Cortex of kidney (tissue), 1 donor: ENCODE measurements at places on chromosomes 16 and 17.

DNA sequence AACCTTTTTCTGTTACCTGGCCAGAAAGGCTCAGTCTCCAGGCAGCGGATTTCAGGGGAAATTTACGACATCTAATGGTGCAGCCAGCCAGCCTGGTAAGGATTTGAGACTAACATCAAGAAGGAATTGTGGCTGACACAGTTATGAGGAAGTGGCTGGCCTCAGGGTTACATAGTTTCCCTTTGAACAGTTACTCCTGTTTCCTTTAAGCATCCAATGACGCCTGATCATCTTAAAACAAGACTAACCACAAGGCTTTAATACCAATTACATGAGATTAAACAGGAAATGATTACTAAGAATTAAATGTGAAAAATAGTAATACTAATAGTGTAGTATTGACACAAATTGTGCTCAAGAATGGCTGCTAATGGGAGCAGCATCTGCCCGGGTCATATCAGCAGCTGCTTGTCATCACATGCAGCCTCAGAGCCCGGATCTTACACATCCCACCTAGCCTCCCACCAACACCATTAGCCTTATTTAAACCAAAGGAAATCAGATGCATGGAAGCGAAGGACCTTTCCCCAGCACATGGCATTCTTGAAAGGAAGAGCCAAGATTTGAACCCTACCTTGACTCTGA is 431.8 kb downstream of the PMP22 start:
- DNase-seq = no peak

- DNase-seq = no peak
These were observed 12.9 kb downstream of the CIITA start for GRCh38 chr16:10889855-10890254.

GRCh38 chr17:74249590-74250270 is 24.3 kb upstream of the DNAI2 start:
- no peak for DNase-seq

DNA sequence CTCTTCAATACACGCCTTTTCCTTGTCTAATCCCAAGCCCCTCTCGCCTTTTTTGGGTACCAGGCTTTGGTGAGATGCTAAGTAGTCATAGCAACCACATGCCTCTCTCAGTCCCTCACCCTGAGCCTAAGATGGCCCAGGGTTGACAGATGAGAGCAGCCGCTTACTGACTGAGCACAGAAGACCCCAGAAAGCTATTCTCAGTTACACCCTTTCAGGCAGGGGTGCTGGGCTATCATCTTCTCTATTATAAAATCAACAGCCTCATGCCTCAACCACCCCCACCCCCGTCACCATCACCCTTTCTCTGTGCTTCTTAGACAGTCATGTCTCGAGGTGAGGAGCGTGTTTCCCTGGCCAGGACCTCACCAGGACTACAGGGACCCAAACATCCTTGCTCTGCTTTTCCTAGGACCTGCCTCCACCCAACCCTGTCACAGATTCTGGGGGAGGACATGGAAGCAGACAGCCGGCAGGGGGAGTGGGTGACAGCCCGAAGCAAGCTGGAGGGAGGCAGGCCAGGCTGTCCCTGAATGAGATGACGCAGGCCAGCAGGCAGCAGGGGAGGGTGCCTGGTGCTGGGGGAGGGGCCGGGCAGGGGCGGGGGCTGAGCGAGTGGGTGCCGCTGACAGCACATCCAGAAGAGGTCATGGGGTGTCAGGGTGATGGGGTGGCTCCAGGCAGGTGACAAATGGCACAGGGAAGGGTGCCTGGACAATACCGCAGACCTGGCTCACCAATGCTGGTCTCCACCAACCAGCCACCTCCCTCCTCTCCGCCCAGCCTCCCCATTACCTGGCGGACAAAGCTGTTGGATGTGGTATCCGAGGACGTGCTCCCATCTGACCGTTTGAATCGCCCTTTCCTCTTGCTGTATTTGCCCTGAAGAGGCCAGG is 3.1 kb downstream of the CACNB1 start:
- no peak for DNase-seq

DNA sequence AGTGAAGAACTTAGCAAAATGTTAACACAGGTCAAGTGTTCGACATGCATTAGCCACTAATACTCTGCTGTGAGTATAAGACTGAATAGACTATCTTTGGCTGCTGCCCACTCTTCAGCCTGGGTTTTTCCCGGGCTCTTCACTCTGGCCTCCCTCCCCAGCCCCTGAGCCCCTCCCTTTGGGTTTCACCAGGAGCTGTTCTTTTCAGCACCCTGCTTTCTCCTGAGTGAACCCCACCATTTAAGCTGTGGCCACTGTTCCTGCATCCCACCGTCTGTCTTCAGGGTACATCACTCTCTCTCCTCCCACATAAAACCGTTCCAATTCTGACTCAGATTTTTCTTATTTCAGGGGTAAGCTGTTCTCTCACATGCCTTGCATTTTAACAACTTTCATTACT is 92.0 kb upstream of the ASIC2 start:
- no peak for DNase-seq

DNA sequence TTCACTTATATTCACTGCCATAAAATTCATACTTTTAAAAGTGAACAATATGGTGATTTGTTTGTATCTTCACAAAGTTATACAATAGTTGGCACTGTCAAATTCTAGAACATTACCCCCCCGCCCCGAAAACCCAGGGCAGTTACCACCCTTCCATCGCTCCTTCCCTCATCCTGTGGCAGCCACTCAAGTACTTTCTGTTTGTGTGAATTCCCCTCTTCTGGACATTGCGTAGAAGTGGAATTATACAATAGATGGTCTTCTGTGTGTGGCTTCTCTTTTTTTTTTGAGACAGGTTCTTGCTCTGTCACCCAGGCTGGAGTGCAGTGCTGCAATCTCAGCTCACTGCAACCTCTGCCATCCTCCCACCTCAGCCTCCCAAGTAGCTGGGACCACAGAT is 58.6 kb downstream of the SPECC1 start:
- no peak for DNase-seq

DNA sequence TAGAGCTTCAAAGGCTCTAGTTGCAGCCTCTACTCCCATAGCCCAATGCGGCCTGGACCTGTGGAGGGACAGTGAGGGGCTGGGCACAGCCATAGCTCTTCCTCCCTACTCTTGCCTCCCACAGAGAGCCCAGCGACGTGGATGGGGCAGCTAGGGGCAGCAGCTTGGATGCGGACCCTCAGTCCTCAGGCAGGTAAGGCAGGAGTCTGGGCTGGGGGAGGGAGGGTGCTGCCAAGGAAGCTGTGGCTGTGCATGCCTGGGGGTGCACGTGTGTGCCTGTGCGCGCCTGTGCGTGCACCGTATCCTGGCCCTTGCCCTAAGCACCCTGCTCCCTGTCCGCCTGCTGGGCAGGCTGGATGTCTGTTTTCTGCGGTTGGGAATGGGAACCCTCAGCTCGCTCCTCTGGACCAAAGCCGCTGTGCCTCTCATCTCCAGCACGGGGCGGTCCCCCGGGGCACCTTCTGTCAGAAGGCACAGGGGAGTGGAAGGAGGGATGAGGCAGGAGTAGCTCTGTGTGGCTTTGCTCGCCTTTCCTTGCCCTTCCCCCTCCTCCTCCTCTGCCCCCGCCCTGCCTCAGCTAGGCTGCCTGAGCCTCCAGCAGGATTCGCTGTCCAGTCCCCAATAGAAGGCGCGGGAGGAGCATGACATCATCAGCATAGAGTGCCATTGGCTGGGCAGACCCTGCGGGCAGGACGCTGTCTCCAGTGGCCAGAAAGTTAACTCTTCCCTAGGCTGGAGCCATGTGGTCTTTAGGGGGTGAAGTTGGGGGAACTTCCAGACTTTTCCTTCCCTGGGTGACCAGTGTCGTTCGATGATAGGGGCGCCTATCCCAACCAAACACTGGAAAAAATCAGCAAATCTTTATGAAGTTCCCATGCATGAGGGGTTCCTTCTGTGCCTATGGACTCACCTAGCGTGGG is 797 bp downstream of the PRCD start:
- DNase-seq = no peak

DNA sequence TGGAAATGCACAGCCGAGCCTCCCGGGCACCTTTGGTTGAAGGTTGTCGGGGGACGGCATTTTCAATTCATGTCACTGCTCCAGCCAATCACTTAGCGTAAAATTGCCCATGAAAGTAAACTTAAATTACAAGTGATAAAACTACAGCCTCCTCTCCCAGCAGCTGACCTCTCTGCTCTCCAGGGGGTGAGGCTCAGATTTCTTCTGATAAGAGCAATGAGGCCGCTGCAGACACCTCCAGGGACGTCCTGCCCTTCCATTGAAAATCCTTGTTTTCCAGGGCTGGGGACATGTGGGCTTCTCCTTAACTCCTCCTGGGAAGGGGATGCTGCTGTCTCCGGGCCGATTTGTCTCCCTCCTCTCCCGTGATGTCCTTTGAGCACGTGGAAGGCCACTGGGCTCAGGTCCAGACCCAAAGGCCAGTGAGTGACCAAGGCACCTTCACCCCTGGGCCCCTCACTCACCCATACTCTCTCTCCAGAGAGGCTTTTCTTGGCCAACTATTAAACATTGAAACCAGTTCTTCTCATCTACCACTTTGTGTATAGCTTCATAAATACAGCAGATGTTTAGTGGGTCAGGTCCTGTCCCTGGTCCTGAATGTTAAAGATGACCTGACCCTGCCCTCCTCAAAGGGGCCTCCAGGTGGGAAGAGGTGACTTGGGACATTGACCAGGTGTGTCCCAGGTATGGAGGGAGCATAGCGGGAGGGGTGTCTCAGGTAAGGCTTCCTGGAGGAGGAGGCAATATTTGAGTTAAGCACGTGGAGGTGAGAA is 52.3 kb downstream of the MGAT5B start:
- no peak for DNase-seq

DNA sequence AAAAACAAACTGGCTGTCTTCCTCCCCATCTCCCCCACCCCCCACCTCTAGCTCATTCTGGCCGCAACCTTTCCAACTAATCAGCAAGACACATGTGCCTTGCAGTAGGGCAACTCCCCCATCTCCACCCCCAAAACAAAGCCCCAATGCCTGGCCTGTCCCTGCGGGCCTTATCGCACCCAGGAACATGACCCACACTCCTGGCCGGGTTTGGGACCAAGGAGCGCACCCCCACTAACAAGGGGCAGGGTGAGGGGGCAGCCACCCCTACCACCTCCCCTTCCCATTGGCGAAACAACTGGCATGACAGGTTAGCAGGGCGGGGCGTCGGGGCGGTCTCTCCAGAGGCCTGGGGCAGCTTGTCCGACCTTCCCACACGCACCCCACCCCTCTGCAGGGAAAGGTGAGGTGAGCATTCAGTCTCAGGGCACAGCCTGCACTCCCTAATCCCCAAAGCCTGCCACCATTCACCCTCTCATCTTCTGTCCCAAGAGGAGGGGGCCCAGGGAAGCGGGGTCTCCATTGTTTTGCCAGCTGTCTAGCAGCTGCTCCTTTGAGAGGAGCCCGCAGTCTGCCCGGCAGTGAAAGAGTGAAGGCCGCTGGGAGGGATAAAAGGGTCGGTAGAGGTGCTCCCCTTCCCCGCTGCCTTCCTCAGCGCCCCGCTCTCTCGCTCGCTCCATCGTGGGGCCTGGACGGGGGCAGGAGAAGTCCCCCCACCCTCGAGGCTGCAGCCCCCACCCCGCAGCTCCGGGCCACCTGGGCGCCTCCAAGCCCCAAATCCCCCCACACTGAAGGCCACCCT is 765 bp downstream of the MYO18A start:
- no peak for DNase-seq

- no peak for DNase-seq
These were observed 879 bp upstream of the LRRC75A start for GRCh38 chr17:16492613-16493530.

DNA sequence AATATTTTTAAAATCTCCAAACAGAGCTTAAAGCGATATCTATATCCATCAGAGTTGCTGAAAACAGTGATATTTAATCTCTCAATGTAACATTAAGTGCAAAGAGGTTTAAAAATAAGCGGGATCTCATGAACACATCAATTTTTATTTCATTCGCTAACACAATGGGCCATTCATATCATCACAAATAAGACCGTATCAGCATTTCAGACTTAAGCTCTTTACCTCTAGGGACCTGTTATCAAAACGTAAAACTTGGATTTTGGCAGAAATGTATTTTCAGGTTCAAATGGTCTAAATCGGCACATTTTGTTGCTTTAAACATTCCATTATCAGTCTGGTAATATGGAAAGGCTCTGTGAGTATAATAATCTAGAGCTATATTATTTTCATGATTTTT is 77.9 kb downstream of the TOX3 start:
- no peak for DNase-seq

GRCh38 chr17:12127177-12127576 is 106.5 kb downstream of the MAP2K4 start:
- no peak for DNase-seq

GRCh38 chr16:86566601-86566965 is at the start of gene FOXC2:
Gene FOXC2, plus strand, starts transcription at chr16:86566829. Its CDS starts 507 bp downstream, at chr16:86567336.
- no peak for DNase-seq

- DNase-seq = no peak
These were observed at the start of gene CCL2 for GRCh38 chr17:34254651-34255380. Gene CCL2, plus strand, starts transcription at chr17:34255285. Its CDS starts 65 bp downstream, at chr17:34255350.

GRCh38 chr16:52460639-52461178 is 86.2 kb downstream of the TOX3 start:
- DNase-seq = no peak

DNA sequence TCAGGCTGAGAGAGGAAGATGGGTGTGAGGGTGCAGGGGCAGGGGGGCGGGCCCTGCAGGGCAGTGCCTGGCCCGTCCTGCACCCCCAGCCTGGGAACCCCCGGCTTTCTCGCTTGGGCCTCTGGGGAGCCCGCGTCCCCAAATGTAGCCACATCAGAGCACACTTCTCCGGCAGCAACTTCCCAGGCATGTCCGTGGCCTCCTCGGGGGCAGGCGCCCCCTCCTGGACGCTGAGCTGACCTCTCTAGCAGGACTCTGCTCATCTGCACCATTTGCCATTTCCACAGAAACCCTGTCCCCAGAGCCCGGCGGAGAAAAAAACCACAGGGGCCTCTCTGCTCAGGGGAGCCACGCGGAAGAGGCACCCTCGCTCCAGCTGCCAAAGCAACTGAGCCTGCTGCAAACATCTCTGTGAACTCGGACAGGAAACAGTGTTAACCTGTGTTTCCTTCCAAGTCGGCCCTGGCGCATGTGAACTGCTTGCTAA is 63.4 kb downstream of the KLHDC4 start:
- no peak for DNase-seq

GRCh38 chr16:1194665-1195392 is 30.2 kb downstream of the TPSG1 start:
- no peak for DNase-seq

- no peak for DNase-seq
These were observed 39.3 kb upstream of the MAP2K6 start for GRCh38 chr17:69375229-69375628.

DNA sequence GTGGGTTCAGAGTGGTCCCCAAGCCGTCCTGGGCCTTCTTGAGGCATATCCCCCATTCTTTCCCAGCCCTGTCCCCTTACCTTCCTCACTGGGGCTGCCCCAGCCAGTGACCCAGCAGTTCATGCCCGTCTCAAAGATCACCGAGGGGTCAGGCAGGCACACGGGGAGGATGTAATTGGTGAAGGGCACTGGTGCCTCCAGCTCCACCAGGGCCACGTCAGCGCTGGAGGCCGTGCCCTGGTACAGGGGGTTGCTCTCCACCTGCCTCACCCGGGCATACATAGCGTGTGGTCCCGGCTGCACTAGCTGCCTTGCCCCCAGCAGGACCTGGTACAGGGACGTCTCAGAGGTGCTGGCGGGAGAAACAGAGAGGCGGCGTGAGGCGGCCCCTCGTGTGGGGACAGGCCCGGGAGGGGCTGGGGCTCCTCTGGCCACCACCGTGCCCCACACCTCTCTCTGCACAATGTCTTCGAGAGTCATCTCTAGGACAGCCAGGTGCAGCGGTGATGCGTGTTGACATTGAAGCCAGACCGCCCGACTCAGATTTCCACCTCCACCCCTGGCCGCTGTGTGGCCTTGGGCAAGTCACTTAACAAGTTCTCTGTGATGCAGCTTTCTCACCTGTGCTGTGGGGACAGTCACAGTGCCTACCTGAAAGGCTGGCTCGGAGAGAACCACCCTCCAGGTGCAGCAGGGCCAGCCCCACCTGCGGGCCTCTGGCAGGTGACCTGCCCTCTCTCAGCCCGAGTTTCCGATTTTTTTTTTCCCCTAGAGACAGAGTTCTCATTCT is 5.8 kb downstream of the PRSS27 start:
- no peak for DNase-seq
